ENCODE measurements at places on chromosomes 2 and 18.
A peak's percentile ranks its signal among the peaks of the same experiment; 100 is the strongest.

- DNase-seq, result no peak
Measured at GRCh38 chr2:39782591-39782990, 3.5 kb upstream of the THUMPD2 start.

- DNase-seq, result peak; percentile 79
Measured at GRCh38 chr18:47756364-47757016, 174.0 kb downstream of the SMAD2 start.

- no peak for DNase-seq
Measured at GRCh38 chr18:45163871-45164270, 451.4 kb upstream of the SLC14A2 start.

DNA sequence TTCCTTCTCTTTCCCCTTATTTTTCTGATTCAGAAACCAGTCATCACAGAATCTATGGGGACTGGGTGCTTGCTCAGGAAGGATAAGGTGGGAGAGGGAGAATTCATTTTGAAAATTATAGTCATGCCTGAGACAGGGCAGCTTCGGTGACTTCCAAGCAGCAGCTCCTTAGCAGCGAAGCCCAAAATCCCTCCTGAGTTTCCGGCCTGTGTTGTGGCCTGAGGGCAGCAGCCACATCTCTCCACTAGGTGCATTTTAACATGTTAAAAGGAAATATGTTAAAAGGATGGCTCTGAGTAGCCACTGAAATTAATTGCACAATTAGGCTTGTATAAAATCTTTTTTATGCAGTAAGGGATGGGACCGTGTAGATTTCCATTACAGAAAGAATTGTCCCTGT is 207.0 kb upstream of the RAB12 start:
- DNase-seq, result peak; percentile 48

DNA sequence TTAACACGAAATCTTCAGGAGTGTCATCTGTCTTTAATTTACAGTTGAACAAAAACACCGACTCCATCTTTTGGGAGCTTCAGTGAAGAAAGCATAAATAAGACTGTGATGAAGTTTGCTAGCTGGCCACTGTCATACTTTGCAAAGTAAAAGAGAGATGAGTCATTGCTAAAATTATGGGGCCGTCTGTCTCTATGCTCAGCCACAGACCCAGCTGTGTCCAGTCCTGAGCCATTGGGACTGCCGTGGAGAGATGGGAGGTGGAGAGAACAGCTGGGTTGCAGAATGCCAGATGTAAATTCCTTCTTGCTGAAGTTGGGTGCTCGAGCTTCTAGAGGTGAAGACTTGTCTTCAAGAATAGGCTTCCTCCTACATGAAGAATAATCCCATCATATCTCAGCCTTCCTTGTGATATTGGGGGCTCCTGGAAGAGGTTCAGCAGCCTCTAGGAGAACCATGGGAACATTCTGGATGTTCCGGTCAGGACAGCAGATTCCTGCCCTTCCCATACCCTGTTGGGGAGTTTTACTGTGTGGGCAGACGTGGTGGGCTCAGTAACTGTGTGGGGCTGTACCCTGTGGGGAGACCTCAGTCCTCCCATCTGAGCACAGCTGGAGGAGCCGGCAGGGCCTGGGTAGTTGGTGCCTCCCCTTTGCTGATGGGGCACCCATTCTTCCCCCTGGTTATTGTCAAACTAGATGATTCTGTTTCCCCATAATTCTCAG is 71.1 kb downstream of the LDLRAD4 start:
- no peak for DNase-seq

DNA sequence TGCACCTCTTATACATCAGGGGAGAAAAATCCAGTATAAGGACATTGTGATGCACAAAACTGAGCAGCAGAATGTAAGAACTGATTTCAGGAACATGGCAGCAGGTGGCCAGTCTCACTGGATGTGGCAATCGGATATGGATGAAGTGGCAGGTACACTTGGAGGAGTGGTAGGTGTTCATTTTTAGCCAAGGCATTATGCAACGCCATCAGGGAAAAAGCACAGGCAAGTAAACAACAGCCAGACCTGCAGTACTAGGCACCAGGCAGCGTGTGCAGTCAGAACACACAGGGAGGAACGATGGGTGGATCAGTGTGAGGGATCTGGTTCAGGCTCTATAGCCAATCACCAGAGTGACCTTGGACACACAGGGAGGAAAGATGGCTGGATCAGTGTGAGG is 77.4 kb upstream of the GCFC2 start:
- no peak for DNase-seq

DNA sequence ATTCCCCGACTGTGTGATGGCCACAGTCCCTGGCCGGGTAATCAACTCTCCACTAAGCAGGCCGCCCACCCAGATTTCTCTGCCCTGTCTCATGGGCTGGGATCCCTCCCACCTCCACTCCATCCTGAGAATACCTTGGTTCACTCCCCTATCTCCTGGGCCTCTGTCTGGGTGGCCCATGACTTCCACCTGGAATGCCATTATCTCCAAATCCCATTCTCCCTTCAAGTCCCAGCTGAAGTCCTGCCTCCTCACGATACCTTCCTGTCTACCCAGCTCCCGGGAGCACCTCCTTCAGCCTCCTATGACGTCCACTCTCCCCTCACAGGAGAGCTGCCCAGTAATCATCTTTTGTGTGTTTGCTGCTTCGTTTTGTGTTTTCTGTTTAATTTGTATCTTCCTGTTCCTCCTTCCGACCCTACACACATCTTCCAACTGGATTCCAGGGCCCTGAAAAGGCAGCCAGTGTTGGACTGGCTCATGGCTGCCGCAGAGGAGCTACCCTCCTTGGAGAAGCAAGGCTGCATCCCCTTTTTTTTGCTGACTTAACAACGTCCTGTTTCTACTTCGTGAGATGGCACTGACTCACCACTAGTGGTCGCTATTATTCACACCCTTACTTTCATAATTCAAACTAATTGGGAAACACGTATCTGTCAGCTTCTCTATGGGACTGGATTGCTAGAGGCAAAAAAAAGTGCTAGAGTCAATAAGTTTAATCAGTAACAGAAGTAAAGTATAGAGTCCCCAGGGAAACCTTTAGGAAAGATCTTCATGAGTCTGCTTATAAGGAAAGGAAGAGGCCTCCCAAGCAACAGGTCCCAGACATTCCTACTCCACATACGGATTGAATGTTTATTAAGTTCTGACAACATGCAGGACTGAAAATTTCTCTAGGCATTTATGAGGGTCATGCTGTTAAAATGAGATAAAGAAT is 171.9 kb upstream of the GATA6 start:
- DNase-seq, result peak; percentile 77

- peak; percentile 42 for DNase-seq
Measured at GRCh38 chr2:174035981-174036742, 71.0 kb upstream of the SP3 start.
